Osteoblast (primary cell): ENCODE measurements at places on chromosomes 7 and 10. TPM values are rescaled to one million over a fixed set of nuclear protein-coding genes. Genes with fewer than 3 reads are reported as not detected.

Gene NKX2-3
- total RNA-seq = not detected in 2 replicates

DNA sequence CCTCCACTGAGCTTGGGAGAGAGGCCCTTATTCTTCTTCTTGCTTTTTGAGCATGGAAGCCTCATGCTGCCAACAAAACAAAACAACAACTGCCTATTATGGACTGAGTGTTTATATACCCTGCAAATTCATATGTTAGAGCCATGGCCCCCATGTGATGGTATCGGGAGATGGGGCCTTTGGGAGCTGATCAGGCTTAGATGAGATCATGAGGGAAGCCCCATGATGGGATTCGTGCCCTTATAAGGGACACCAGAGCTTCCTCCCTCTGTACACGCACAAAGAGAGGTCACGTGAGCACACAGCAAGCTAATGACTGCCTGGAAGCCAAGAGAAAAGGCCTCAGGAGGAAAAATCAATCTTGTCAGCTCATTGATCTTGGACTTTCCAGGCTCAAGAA, 235.0 kb downstream of the FANK1 start:
- DNase-seq = peak; percentile 50
- peaks cover 62% of the 10 kb centered on the region for H3K36me3 ChIP-seq
- H3K4me1 ChIP-seq = peaks cover 25% of the 10 kb centered on the region
- peak overlapping the region; percentile 67 for H3K27ac ChIP-seq

GRCh38 chr7:139683137-139683921, 94.5 kb downstream of the HIPK2 start:
- peaks cover 61% of the 10 kb centered on the region for H3K4me1 ChIP-seq
- DNase-seq = peak; percentile 58
- no peak overlapping the region for H3K4me3 ChIP-seq
- H3K36me3 ChIP-seq = peaks cover under 1% of the 10 kb centered on the region
- H3K27me3 ChIP-seq = no peaks in the 10 kb centered on the region
- H3K27ac ChIP-seq = peak overlapping the region; percentile 99

GRCh38 chr7:150788474-150789269, 11.5 kb downstream of the TMEM176B start:
- H3K4me1 ChIP-seq = no peaks in the 10 kb centered on the region
- H3K4me3 ChIP-seq = no peak overlapping the region
- no peaks in the 10 kb centered on the region for H3K27me3 ChIP-seq
- H3K27ac ChIP-seq = no peak overlapping the region
- no peak for DNase-seq
- no peaks in the 10 kb centered on the region for H3K36me3 ChIP-seq
